ENCODE measurements at places on chromosomes 4 and X.

DNA sequence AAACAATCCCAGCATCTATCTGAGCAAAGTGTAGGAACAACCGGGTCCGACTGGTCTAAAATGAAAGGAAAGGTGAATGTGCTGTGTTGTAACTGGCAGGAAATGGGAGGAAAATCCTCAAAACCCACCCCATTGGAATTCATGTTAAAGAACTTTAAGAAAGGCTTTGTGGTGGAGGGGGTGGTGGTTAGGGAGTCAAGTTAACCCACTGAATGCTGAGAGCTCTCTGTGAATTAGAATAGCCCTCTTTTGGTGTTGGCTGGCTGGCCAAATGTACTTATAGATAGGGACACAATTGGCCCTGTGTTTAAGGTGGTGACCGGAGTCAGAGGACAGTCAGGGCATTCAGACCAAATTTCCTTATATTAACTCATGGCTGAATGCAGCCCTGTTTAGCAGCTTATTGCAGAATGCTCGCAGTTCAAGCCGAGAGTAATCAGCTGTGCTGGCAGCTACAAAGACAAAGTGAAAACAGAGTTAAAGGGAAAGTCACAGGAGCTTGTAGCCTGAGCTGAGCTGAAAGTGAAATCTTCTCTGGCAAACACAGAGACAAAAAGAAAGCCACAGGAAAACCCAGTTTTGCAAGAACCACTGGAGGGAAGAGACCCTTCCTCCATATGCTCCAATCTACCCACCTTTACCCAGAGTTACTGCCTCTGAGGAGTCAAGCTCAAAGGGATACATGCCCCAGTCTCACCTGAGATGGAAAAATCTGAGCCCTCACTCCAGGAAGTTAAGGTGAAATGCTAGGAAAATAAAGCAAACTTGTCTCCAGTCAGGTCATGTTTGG, 38.5 kb upstream of the UGT2B7 start:
- no peak for DNase-seq

DNA sequence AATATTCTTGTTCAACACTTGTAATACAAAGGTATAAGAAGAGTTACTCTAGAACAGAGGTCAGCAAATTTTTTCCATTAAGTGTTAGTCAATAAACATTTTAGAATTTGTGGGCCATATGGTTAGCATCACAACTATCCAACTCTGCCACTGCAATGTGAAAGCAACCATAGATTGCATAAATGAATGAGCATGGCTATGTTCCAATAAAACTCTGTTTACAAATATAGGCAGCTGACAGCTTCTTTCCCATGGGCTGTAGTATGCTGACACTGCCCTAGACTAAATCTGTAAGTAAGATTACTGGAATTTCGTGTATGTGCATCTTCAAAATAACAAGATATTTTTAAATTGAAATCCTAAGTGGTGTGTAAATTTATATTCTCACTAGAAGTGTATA, 73.7 kb downstream of the GABRA2 start:
- no peak for DNase-seq

DNA sequence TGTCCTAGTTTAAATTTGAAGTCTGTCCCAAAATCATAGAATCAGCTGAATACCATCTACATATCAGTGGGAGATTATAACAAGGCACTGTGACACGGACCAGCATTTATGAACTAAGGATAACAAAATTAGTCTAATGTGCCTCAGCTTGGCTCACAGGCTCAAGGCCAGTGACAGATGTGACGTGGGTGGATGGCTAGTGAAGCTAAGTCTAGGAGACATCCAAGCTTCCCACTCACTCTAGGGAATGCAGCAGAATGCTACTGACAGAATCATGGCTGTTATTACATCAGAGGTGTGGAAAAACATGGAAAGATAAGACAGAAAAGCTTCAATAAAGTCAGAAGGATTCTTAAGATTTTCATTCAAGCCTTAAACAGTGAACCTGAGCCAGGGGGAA, 329.9 kb downstream of the NAF1 start:
- no peak for DNase-seq

- no peak for DNase-seq
Observed at GRCh38 chr4:136524039-136524438, 1008.3 kb downstream of the PCDH18 start.

GRCh38 chr4:177012918-177013545, 220.3 kb upstream of the VEGFC start:
- no peak for DNase-seq

DNA sequence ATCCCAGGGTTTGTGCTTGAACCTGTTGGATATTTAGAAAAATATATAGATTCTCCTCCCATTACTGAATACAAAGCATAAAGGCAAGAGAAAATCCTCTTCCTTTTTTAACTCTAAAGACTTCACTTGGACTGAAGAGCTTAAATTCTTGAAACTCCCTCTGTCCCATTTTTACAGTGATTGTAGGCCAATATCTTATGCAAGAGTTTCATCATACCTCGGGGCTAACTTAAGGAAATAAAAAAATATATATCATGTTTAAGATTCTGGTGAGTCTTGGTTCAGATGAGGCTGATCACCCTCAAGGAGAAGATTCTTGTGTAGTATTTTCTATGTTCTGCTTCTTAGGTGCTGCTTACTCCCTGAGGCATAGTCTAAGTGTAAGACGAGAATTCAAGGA, 1449.6 kb downstream of the C4orf33 start:
- DNase-seq, result no peak

- no peak for DNase-seq
Observed at GRCh38 chr4:89595125-89595789, 241.7 kb downstream of the SNCA start.

GRCh38 chr4:177239477-177239876, 70.2 kb upstream of the NEIL3 start:
- no peak for DNase-seq

- DNase-seq, result no peak
Observed at GRCh38 chrX:42837747-42838146, 59.8 kb upstream of the PPP1R2C start.

GRCh38 chrX:134622056-134622812, 36.0 kb downstream of the PLAC1 start:
- DNase-seq, result no peak

DNA sequence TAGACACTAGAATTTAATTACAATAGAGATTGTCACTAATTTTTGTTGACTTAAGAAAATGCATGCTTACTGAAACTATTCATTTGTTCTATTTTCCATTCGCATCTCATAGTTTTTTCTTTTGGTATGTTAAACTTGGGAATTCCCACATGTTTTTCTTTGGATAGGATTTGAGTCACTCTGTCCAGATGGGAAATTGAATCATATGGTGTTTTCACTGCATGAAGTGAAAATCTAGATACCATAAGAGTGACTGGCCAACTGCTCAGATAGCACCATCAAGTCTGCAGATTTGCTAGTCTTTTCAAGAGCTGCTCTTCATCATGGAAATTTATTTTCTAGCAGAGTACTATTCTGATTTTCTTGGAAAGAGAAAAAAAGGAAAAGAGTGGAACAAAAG, 172.6 kb downstream of the FAM47B start:
- DNase-seq, result no peak

All from RWPE2 (cell line).